Foreskin melanocyte (primary cell): ENCODE measurements at places on chromosomes 5 and 9.

DNA sequence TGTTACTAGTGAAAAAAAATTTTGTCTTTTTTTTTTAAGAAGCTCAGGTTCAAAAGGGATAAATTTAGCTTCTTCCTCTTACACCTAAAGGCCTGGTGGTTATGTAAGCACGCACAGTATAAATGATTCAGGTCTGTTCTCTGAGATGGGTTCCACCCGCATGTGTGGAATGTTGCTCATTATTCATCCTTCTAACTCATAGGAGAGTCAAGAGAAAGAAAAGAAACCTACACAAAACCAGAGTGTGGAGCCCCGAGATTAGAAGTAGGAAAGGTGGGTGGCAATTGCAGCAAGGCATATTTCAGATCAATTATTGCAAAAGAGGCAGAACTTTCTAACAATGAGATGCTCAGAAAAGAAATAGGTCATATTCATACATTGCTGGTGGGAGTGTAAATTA lies 13.5 kb downstream of the PLAC8L1 start:
- no peak for DNase-seq

DNA sequence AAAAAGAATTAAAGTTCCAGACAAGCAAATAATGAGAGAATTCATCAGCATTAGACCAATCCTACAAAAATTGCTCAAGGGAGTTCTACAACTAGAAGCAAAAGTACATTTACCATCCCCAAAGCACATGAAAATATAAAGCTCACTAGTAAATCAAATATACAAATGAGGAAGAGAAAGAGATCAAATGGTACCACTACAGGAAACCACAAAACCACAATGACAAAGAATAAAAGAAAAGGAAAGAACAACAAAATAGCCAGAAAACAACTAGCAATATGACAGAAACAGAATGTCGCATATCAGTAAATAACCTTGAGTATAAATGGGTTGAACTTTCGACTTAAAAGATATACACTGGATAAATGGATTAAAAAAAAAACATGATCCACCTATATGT lies 739.0 kb downstream of the DTWD2 start:
- DNase-seq: no peak

- no peak for DNase-seq
Observed at GRCh38 chr5:54742417-54742891, 224.9 kb downstream of the SNX18 start.

- DNase-seq: no peak
Observed at GRCh38 chr5:133790898-133791297, 177.5 kb downstream of the C5orf15 start.

- DNase-seq: no peak
Observed at GRCh38 chr9:115445655-115446054, 327.7 kb upstream of the TNC start.

DNA sequence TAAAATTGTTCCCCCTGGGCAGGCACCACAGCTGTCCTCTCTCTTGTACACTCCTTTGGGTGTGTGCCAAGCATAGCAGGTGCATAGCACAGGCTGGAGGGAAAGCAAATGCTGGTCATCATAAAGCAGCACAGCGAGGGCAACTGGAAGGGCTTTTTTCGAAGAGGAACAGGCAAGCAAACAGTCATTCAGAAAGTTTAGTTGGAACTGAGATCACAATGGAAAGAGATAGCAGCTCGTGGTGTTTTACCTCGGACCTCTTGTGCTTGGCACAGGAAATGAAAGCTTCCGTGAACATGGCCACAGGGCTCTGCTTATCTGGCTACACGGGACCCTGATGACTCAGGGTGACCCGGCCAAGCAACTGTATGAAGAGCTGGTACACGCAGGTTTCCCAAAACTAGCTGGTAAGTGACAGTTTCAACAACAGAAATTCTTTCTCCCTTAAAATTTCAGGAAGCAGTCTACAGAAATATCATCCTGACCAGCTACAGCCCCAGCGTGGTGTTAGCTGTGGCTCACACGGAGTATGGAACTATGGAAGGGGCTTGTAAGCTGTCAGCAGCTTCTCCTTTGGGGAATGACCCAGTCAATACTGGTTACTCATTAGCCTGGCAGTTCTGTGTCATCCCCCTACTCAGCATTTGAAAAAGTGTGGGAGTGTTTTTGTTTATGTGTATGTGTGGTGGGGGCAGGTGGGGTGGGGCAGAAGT lies 48.1 kb downstream of the POC5 start:
- no peak for DNase-seq

DNA sequence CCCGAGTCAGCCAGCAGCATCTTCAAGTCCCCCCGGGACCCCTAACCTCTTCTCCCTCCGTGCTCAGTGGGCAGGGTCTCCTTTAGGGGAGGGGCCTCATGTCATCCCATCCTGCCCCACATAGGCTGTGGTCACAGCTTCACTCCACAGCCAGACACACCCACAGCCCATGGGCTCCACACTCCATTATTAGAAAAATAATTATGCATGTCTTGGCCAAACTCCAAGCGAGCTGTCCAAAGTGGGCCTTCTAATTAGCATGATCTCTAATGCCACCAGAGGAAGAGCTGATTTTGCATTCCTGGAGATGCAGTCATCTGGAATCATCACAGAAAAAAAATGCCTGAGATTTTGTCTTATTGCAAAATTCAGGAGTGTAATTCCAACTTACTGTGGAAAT lies 418.2 kb downstream of the IRX2 start:
- no peak for DNase-seq

DNA sequence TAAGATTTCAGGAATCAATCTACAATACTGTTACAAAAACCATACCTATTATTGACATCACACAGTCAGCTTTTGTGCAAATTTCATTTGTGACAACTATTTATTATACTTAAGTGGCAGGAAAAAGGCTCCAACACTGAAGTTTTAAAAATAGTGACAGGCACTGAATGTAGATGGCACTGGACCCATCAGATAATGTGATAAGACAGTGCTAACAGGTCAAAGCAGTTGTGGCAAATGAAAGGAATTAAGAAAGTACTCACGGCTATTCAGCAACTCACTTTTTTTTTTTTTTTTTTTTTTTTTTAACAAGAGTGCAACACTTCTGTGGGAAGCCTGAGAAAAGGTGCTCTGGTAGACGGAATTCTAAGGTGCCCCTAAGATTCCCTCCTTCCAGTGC lies 115.0 kb upstream of the MEF2C start:
- no peak for DNase-seq

GRCh38 chr9:85971731-85972130 lies 30.8 kb downstream of the NAA35 start:
- DNase-seq: no peak

- DNase-seq: no peak
Observed at GRCh38 chr5:59722874-59723273, 170.7 kb downstream of the PDE4D start.
